Upper lobe of left lung (tissue), 6 donors: ENCODE measurements at places on chromosomes 11 and 22. TPM values are rescaled to one million over a fixed set of nuclear protein-coding genes. Genes with fewer than 3 reads are reported as not detected.
A peak's percentile ranks its signal among the peaks of the same experiment; 100 is the strongest.

DNA sequence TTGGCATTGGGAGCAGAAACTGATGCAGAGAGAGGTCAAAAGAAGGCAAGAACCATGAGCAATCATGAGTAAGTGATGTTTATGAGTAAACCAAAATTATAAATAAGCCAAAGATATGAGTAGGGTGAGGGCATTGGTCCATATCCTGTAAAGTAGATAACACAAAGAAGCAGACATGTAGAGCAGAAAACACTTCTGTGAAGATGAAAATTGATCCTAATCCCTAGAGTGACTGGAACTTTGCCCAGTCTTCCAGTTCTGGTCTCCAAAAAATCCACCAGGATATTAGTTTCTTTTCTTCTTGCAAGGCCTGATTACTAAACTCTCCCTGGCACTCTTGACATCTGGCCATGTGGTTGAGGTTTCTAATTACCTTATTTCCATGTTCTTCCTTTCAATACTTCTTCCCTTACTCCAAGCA lies 13.7 kb upstream of the DRD2 start:
- H3K27me3 ChIP-seq = no peaks in the 10 kb centered on the region
- no peak for DNase-seq
- no peak overlapping the region for H3K27ac ChIP-seq
- H3K4me1 ChIP-seq = no peaks in the 10 kb centered on the region

DNA sequence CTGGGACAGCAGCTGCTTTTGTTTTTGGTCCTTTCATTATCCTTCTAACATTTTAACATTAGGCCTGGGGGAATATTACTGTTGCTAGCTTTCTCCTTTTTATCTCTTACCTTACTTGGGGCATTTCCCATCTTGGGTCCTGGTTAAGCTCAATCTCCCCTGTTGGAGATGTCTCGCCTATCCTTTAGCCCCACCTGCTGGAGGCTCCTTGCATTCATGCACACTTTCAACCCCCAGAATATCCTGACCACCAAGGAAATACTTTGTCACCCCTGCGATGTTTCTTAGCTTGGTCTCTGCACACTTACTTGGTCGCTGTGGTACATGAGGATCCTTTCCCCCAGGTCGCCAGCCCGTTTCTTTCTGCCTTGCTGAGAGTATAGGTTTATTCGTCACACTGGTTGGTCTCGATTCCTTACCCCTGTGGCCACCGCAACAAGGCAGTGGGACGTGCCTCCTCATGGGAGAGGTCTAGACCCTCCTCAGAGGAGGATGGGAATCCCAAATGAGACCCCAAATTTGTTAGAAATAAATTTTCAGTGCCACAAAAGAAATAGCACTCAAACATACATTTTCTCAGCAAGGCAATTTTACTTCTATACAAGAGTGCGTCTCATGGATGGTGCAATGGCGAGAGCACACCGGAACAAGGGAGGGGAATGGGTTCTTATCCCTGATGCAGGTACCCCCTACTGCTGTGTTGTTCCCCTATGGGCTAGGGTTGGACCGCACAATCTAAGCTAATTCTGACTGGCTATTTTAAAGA lies 5.4 kb upstream of the TXN2 start:
- no peak overlapping the region for H3K4me3 ChIP-seq
- no peaks in the 10 kb centered on the region for H3K27me3 ChIP-seq
- H3K27ac ChIP-seq = no peak overlapping the region
- peaks cover 3% of the 10 kb centered on the region for H3K36me3 ChIP-seq

GRCh38 chr11:87252869-87253268 lies 215.1 kb downstream of the TMEM135 start:
- no peaks in the 10 kb centered on the region for H3K36me3 ChIP-seq
- H3K4me1 ChIP-seq = no peaks in the 10 kb centered on the region
- H3K27me3 ChIP-seq = no peaks in the 10 kb centered on the region
- H3K27ac ChIP-seq = no peak overlapping the region
- no peak for DNase-seq
- no peak overlapping the region for H3K4me3 ChIP-seq

GRCh38 chr11:72338741-72339140 lies 94.8 kb upstream of the PHOX2A start:
- H3K4me3 ChIP-seq = no peak overlapping the region
- H3K36me3 ChIP-seq = no peaks in the 10 kb centered on the region
- no peak for DNase-seq
- H3K4me1 ChIP-seq = no peaks in the 10 kb centered on the region

- H3K27me3 ChIP-seq = no peaks in the 10 kb centered on the region
- no peak overlapping the region for H3K27ac ChIP-seq
- DNase-seq = no peak
- H3K36me3 ChIP-seq = no peaks in the 10 kb centered on the region
- H3K4me1 ChIP-seq = no peaks in the 10 kb centered on the region
- no peak overlapping the region for H3K4me3 ChIP-seq
Observed at GRCh38 chr11:84289381-84289906, 1003.3 kb upstream of the CCDC90B start.

GRCh38 chr11:15170698-15171097 lies 56.0 kb downstream of the INSC start:
- no peaks in the 10 kb centered on the region for H3K4me1 ChIP-seq
- DNase-seq = no peak
- H3K36me3 ChIP-seq = no peaks in the 10 kb centered on the region
- H3K27ac ChIP-seq = no peak overlapping the region
- H3K4me3 ChIP-seq = no peak overlapping the region

DNA sequence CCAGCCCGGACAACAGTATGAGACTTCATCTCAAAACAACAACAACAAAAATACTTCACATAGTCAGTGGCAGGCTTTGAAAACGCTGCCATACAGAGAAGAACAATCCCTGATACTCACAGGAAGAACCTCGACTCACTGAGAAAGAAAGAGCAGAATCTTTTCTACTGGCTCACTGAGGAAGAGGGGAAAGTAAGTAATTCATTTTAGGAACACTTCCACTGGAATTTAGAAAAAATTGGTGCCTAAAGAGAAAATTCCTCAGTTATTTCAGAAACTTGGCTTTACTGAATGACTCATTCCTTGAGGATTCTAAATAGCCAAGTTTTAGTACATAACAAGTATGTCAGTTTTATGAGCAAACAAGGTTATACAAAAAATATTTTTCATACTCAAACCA lies 12.3 kb downstream of the NARS2 start:
- no peak for DNase-seq
- no peaks in the 10 kb centered on the region for H3K27me3 ChIP-seq
- peak overlapping the region; percentile 74 for H3K27ac ChIP-seq
- no peak overlapping the region for H3K4me3 ChIP-seq

- H3K4me1 ChIP-seq = peaks cover 32% of the 10 kb centered on the region
- peaks cover 5% of the 10 kb centered on the region for H3K27me3 ChIP-seq
Observed at GRCh38 chr22:29069463-29069862, 3.4 kb upstream of the KREMEN1 start.

GRCh38 chr11:15011776-15012345 lies 39.7 kb upstream of the CALCA start:
- H3K4me3 ChIP-seq = no peak overlapping the region
- H3K4me1 ChIP-seq = no peaks in the 10 kb centered on the region
- no peak for DNase-seq

DNA sequence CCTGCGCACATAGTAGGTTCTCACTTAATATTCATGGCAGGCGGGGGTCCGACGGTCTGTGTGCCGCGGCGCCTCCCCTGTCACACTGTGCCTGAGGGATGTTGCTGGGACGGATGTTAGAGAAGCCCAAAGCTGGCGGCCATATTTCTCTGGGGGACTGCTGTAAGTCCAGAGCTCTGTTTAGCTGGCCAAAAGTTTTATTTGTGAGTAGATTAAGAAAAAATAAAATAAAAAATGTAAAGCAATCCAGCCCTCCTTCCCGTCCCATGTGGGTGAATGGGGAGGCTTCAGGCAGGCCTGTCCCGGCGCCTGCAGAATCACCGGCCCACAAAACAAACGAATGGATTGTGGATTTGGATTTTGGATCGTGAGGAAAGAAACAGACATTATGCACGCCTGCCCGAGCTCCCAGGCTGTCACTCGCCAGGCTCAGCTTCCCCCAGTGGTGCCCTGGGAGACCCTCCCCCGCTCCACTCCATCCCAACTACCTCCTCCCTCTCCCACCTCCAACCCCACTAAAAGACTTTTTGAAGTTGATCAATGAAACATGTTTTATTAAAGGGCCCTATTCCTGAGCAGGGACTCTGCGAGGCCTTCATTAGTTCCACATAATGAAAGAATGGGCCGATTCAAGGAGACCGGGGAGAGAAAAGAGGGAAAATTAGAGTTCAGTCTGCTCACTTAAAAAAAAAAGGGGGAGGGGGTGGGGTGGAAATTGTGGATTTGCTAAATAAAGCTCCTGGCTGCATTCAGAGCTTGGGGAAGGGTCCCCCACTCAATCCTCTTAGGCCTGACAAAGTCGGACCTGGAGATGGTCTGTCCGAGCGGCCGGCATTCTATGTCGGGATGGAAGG lies 20.4 kb upstream of the SCUBE1 start:
- H3K4me3 ChIP-seq = no peak overlapping the region
- no peak for DNase-seq
- no peaks in the 10 kb centered on the region for H3K36me3 ChIP-seq
- H3K4me1 ChIP-seq = no peaks in the 10 kb centered on the region
- H3K27me3 ChIP-seq = no peaks in the 10 kb centered on the region

GRCh38 chr22:44964722-44965078 lies 45.1 kb downstream of the PHF21B start:
- H3K4me3 ChIP-seq = no peak overlapping the region
- no peaks in the 10 kb centered on the region for H3K27me3 ChIP-seq
- H3K4me1 ChIP-seq = no peaks in the 10 kb centered on the region
- DNase-seq = no peak
- H3K36me3 ChIP-seq = no peaks in the 10 kb centered on the region
- no peak overlapping the region for H3K27ac ChIP-seq

- H3K36me3 ChIP-seq = no peaks in the 10 kb centered on the region
- H3K27me3 ChIP-seq = no peaks in the 10 kb centered on the region
- peaks cover 30% of the 10 kb centered on the region for H3K4me1 ChIP-seq
- no peak for DNase-seq
- no peak overlapping the region for H3K27ac ChIP-seq
Observed at GRCh38 chr11:128343870-128344269, 243.5 kb downstream of the ETS1 start.

DNA sequence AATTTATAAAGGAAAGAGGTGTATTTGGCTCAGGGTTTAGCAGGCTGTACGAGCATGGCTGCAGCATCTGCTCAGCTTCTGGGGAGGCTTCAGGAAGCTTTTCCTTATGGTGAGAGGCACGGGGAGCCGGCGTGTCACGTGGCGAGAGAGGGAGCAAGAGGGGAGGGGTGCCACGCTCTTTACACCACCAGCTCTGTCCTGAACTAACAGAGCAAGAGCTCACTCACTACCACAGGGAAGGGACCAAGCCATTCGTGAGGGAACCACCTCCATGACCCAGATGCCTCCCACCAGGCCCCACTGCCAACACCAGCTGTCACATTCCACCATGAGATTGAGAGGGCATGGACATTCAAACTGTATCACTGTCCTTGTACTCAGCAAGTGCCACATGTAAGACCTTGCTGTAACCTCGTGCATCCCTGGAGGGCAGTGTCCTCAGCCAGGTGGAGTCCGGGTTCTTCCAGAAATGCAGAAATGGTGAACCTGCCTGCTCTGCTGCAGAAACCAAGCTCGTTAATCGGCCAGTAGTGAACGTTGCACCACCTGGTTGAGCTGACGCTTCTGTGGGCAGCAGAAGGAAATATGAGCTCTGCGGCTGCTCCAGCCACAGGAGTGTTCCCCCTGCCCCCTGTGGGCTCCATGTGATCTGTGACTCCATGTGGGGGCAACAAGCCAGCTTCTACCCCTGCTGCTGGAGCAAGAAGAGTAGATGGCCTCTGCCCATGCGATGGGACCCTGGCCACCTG lies 368.6 kb downstream of the TBC1D22A start:
- H3K27ac ChIP-seq = no peak overlapping the region
- H3K27me3 ChIP-seq = no peaks in the 10 kb centered on the region
- H3K4me3 ChIP-seq = no peak overlapping the region
- H3K4me1 ChIP-seq = no peaks in the 10 kb centered on the region
- H3K36me3 ChIP-seq = no peaks in the 10 kb centered on the region

DNA sequence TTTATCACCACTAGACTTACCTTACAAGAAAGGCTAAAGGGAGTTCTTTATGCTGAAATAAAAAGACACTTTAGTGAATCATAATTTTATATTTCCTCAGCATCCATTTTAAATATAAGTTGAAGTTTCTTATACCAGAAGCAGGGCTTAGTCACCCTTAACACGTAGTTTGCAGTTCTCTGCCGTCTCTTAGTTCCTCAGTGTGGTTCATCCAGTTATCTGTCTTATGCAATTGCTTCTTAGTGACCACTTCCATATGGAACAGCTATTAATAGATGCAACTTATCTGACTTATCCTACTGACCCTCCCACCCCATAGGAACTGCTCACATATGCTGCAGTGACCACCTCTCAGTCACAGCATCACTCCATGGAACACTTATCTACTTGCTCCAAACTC lies 11.7 kb upstream of the SLC36A4 start:
- H3K4me1 ChIP-seq = no peaks in the 10 kb centered on the region
- no peak overlapping the region for H3K4me3 ChIP-seq
- no peaks in the 10 kb centered on the region for H3K36me3 ChIP-seq
- no peak overlapping the region for H3K27ac ChIP-seq

DNA sequence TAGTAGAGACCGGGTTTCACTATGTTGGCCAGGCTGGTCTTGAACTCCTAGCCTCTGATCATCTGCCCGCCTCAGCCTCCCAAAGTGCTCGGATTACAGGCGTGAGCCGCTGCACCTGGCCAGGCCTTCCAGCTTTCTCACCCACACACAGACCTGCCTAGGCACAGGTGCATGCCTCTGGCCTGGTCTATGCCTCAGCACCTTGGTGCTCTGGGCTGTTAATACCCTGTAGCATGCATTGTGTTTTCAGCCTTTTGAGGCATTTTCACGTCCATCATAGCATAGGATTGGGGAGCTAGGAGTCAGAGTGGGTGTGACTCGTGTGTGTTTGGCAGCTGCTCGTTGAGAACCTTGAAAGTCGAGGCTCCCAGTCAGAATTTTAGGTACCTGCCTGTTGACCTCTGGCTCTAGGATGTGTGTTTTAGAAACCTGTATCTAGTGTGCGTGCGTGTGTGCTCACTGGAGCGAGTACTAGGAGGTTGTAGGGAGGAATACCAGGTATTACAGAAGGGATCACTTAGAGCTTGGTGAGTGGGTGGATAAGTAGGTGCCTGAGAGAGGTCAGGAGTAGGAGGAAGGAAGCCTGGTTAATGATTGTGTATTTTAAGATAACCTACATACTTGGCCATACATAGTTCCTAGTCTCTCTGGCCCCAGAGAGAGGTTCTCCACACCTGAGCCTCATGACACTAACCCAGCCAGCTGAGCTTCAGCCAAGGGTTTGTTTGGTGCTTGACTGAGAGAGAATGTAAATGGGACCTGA lies 20.0 kb downstream of the CRKL start:
- H3K27me3 ChIP-seq = no peaks in the 10 kb centered on the region
- H3K4me3 ChIP-seq = no peak overlapping the region
- no peak overlapping the region for H3K27ac ChIP-seq
- DNase-seq = peak; percentile 33
- H3K36me3 ChIP-seq = peaks cover 40% of the 10 kb centered on the region

TREH gene
- total RNA-seq = not detected

C22orf42 gene
- not detected for total RNA-seq

LARGE1 gene
- 31.6 TPM for total RNA-seq

CYTH4 gene
- total RNA-seq = 71.2 TPM

MYRF gene
- total RNA-seq = 58.7 TPM

LRRN4CL gene
- 1.4 TPM for total RNA-seq

CLDN25 gene
- total RNA-seq = not detected
